Astrocyte (in vitro differentiated cells and primary cell): ENCODE measurements at places on chromosomes 3 and 15. TPM values are rescaled to one million over a fixed set of nuclear protein-coding genes. Genes with fewer than 3 reads are reported as not detected.

- H3K27ac ChIP-seq: no peak overlapping the region
- no peak for DNase-seq
- no peak overlapping the region for H3K4me3 ChIP-seq
- no peaks in the 10 kb centered on the region for H3K36me3 ChIP-seq
- H3K4me1 ChIP-seq: peaks cover 3% of the 10 kb centered on the region
Observed at GRCh38 chr15:31278061-31278445, 48.6 kb upstream of the KLF13 start.

- H3K36me3 ChIP-seq: no peaks in the 10 kb centered on the region
- H3K4me1 ChIP-seq: no peaks in the 10 kb centered on the region
- H3K4me3 ChIP-seq: no peak overlapping the region
- no peak overlapping the region for H3K27ac ChIP-seq
- DNase-seq: no peak
- H3K27me3 ChIP-seq: no peaks in the 10 kb centered on the region
Observed at GRCh38 chr3:170023165-170023564, 14.6 kb upstream of the GPR160 start.

PLSCR5 gene
- total RNA-seq: not detected in 2 replicates

GRCh38 chr3:121362035-121362734 lies 183.6 kb downstream of the POLQ start:
- H3K4me3 ChIP-seq: no peak overlapping the region
- H3K36me3 ChIP-seq: no peaks in the 10 kb centered on the region
- DNase-seq: no peak
- no peaks in the 10 kb centered on the region for H3K4me1 ChIP-seq

FETUB gene
- not detected in 2 replicates for total RNA-seq

NOP10 gene
- 209 and 224 TPM in 2 replicates for total RNA-seq

DNA sequence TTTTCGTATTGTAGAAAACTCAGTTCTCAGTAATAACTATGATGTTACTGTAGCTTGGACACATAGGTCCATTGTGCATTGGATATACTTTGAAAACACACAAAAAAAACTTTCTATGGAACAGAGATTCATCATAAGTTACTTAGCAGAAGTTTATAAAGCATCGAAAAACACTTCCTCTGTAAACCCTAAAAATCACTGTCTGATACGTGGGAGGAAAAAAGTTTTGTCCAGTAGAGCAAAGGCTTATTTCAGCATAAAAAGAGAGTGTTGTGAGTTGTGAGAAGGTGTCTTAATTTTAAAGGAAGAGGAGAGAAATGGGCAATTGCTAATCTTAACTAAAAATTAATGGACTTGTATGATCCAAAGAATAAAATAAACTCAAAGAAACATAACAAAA lies 64.8 kb downstream of the OSTN start:
- no peak for DNase-seq
- H3K27me3 ChIP-seq: no peaks in the 10 kb centered on the region
- H3K4me3 ChIP-seq: no peak overlapping the region
- H3K36me3 ChIP-seq: no peaks in the 10 kb centered on the region
- no peak overlapping the region for H3K27ac ChIP-seq

- no peaks in the 10 kb centered on the region for H3K4me1 ChIP-seq
- H3K36me3 ChIP-seq: no peaks in the 10 kb centered on the region
- peaks cover 2% of the 10 kb centered on the region for H3K27me3 ChIP-seq
- no peak overlapping the region for H3K27ac ChIP-seq
Observed at GRCh38 chr3:141646760-141647561, 91.1 kb upstream of the RNF7 start.

- no peaks in the 10 kb centered on the region for H3K36me3 ChIP-seq
- H3K4me3 ChIP-seq: no peak overlapping the region
- DNase-seq: no peak
- no peak overlapping the region for H3K27ac ChIP-seq
- H3K4me1 ChIP-seq: peaks cover 23% of the 10 kb centered on the region
- no peaks in the 10 kb centered on the region for H3K27me3 ChIP-seq
Observed at GRCh38 chr15:69792823-69793222, 304.9 kb downstream of the TLE3 start.

DNA sequence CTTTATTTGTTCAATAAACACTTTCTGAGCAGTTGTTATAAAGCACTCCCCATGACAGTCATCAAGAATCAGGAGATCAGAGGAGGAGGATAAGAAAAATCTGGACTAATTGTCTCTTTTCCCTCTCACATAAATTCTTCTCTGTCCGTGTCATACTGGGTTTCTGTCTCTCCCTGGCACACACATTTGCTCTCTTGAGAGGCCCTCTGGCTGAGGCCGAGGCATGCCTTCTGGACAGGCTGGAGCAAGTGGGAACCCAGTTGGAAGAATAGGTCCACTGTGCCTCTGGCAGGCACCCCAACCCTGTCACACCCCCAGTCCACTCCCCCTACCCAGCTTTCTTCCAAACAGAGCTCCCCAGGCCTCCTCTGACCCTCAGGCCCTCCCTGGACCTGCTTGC lies 315.8 kb downstream of the UACA start:
- no peak overlapping the region for H3K4me3 ChIP-seq
- H3K27me3 ChIP-seq: peaks cover 60% of the 10 kb centered on the region
- no peaks in the 10 kb centered on the region for H3K36me3 ChIP-seq

DNA sequence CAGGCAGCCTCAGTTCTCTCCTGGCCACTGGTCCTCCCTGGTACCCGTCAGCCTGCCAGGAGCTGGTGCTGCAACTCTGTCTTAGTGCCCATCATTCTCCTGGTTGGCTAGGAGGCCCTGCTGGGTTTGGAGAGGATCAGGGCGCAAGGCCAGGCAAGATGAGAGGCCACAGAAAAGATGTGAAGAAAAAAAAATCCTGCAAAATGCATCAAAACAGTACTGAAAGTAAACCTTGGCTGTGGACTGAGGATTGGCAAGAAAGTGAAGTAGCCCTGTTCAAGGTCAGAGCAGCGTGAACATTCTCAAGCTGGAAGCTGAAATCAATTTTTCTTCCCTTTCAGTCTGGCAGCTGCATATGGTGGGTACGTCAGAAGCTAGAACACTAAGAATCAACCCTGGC lies 74.2 kb downstream of the GTF2E1 start:
- no peaks in the 10 kb centered on the region for H3K36me3 ChIP-seq
- no peak overlapping the region for H3K4me3 ChIP-seq
- no peak overlapping the region for H3K27ac ChIP-seq
- no peaks in the 10 kb centered on the region for H3K4me1 ChIP-seq

GRCh38 chr15:35279811-35280210 lies 194.7 kb upstream of the NANOGP8 start:
- H3K27ac ChIP-seq: no peak overlapping the region
- no peaks in the 10 kb centered on the region for H3K27me3 ChIP-seq
- no peak overlapping the region for H3K4me3 ChIP-seq
- H3K36me3 ChIP-seq: no peaks in the 10 kb centered on the region

- H3K4me1 ChIP-seq: peaks cover 14% of the 10 kb centered on the region
- no peaks in the 10 kb centered on the region for H3K36me3 ChIP-seq
- H3K27ac ChIP-seq: no peak overlapping the region
Observed at GRCh38 chr3:153599685-153600084, 437.7 kb downstream of the RAP2B start.

GRCh38 chr3:169992156-169992555 lies 25.5 kb downstream of the SEC62 start:
- no peak for DNase-seq
- no peak overlapping the region for H3K4me3 ChIP-seq
- H3K4me1 ChIP-seq: no peaks in the 10 kb centered on the region
- H3K27ac ChIP-seq: no peak overlapping the region
- peaks cover 58% of the 10 kb centered on the region for H3K36me3 ChIP-seq
- no peaks in the 10 kb centered on the region for H3K27me3 ChIP-seq

- no peaks in the 10 kb centered on the region for H3K36me3 ChIP-seq
- H3K4me3 ChIP-seq: no peak overlapping the region
- H3K27ac ChIP-seq: no peak overlapping the region
- DNase-seq: peak; percentile 92
Observed at GRCh38 chr3:29373131-29373680, 92.3 kb downstream of the RBMS3 start.

GRCh38 chr3:113141543-113141942 lies 69.8 kb upstream of the BOC start:
- no peaks in the 10 kb centered on the region for H3K4me1 ChIP-seq
- no peak for DNase-seq
- H3K36me3 ChIP-seq: no peaks in the 10 kb centered on the region

GRCh38 chr15:45603881-45604280 lies 16.7 kb downstream of the BLOC1S6 start:
- H3K27ac ChIP-seq: no peak overlapping the region
- H3K4me1 ChIP-seq: no peaks in the 10 kb centered on the region
- H3K4me3 ChIP-seq: no peak overlapping the region
- DNase-seq: no peak
- no peaks in the 10 kb centered on the region for H3K27me3 ChIP-seq
- peaks cover 11% of the 10 kb centered on the region for H3K36me3 ChIP-seq

- H3K4me1 ChIP-seq: no peaks in the 10 kb centered on the region
- peak; percentile 70 for DNase-seq
- H3K36me3 ChIP-seq: no peaks in the 10 kb centered on the region
- no peaks in the 10 kb centered on the region for H3K27me3 ChIP-seq
- no peak overlapping the region for H3K27ac ChIP-seq
Observed at GRCh38 chr3:105343991-105344390, 22.7 kb upstream of the ALCAM start.

GRCh38 chr3:186996356-186996755 lies 66.0 kb downstream of the ST6GAL1 start:
- H3K4me3 ChIP-seq: no peak overlapping the region
- H3K27me3 ChIP-seq: no peaks in the 10 kb centered on the region
- DNase-seq: no peak
- H3K27ac ChIP-seq: no peak overlapping the region

- no peak overlapping the region for H3K4me3 ChIP-seq
- no peaks in the 10 kb centered on the region for H3K27me3 ChIP-seq
- H3K36me3 ChIP-seq: no peaks in the 10 kb centered on the region
- no peaks in the 10 kb centered on the region for H3K4me1 ChIP-seq
- DNase-seq: peak; percentile 49
Observed at GRCh38 chr3:81816473-81817250, 55.2 kb upstream of the GBE1 start.

SYNM gene
- 9.7 and 10.1 TPM in 2 replicates for total RNA-seq

C3orf22 gene
- not detected in 2 replicates for total RNA-seq

DNA sequence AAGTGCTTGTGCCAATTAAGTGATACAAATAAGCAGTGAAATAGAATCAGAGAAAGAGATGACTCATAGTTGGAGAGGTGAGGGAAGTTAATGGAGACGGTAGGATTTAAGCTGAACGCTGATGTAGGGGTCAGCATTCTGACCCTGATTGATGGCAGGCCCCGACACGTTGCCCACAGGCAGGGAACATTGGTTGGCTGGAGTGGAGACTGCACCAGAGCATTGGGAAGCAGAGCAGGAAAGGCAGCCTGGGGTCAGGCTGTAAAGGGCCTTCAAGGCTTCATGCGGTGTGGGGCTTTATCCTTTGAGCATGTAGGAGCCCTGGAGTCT lies 68.6 kb downstream of the DCUN1D1 start:
- H3K4me3 ChIP-seq: no peak overlapping the region
- no peaks in the 10 kb centered on the region for H3K27me3 ChIP-seq
- H3K4me1 ChIP-seq: no peaks in the 10 kb centered on the region
- peak; percentile 6 for DNase-seq

IL17RE gene
- total RNA-seq: 3.7 and 4.6 TPM in 2 replicates

TLE3 gene
- 45.4 and 61.0 TPM in 2 replicates for total RNA-seq

DNA sequence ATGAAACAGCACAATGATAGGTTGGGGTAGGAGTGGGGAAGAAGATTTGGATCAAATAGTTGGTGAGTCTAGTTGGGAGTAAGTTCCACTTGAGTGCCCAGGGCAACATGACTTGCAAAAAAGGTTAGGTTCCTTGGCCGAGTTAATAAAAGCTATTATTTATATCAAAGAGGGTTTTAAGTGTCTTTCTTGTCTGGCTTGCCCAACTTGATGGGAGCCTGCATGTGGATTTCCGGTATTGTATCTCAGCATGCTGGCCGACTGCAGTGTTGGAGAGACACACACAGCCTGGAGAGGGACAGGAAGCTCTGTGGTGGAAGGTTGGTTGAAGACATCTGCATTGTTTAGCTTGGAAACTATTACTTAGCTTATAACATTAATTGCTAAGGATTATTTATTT lies 449.5 kb upstream of the TBL1XR1 start:
- H3K27ac ChIP-seq: no peak overlapping the region
- H3K36me3 ChIP-seq: no peaks in the 10 kb centered on the region
- H3K4me3 ChIP-seq: no peak overlapping the region
- DNase-seq: no peak
- no peaks in the 10 kb centered on the region for H3K27me3 ChIP-seq

GHSR gene
- total RNA-seq: not detected in 2 replicates

SLC12A8 gene
- 4.2 and 4.4 TPM in 2 replicates for total RNA-seq

DNA sequence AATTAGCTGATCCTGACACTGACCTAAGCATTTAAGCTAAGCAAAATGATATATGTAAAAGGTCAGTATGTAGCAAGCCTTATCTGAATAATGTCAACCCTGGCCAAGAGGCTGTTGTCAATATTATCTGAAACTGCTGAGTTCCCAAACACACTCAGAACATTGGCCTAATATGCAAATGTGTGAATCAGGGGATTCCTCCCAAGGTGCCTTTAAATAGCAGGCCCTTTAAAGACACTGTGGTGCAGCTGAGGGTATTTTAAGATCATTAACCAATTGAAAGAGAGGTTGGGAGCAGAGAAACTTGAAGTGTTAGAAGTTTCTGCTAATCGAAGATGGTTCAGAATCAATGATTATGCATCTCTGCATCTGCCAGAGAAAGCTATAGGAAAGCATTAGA lies 207.0 kb downstream of the NTRK3 start:
- H3K4me1 ChIP-seq: no peaks in the 10 kb centered on the region
- H3K36me3 ChIP-seq: no peaks in the 10 kb centered on the region
- H3K27ac ChIP-seq: no peak overlapping the region
- no peak for DNase-seq
- H3K27me3 ChIP-seq: no peaks in the 10 kb centered on the region
- H3K4me3 ChIP-seq: no peak overlapping the region

GRCh38 chr3:183774631-183775030 lies 50.7 kb downstream of the MAP6D1 start:
- peaks cover 47% of the 10 kb centered on the region for H3K36me3 ChIP-seq
- peak; percentile 85 for DNase-seq
- no peaks in the 10 kb centered on the region for H3K4me1 ChIP-seq
- no peaks in the 10 kb centered on the region for H3K27me3 ChIP-seq

DNA sequence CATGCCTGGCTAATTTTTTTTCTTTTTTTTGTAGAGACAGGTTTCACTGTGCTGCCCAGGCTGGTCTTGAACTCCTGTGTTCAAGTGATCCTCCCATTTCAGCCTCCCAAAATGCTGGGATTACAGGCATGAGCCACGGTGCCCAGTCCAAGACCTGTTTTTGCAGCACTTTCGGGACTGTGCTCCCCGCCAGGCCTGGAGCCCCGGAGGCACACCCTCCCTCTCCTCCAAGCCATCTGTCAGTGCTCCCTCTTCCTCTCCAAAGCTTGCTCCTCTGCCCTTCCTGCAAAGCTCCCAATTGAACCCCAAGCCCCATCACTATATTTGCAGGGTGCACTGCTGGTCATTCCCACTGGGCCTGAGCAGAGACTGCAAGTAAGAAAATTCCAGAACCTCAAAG lies 98.1 kb downstream of the CORO2B start:
- peaks cover 8% of the 10 kb centered on the region for H3K4me1 ChIP-seq
- H3K27ac ChIP-seq: no peak overlapping the region
- no peak for DNase-seq
- no peaks in the 10 kb centered on the region for H3K27me3 ChIP-seq
- H3K36me3 ChIP-seq: no peaks in the 10 kb centered on the region
- no peak overlapping the region for H3K4me3 ChIP-seq

STRIT1 gene
- total RNA-seq: not detected in 2 replicates
